Type B pancreatic cell (in vitro differentiated cells): ENCODE measurements at places on chromosomes 1 and 21. TPM values are rescaled to one million over a fixed set of nuclear protein-coding genes. Genes with fewer than 3 reads are reported as not detected.

GRCh38 chr1:74590288-74590687 is 77.9 kb upstream of the LRRC53 start:
- no peaks in the 10 kb centered on the region for H3K4me1 ChIP-seq
- DNase-seq = no peak
- no peak overlapping the region for H3K27ac ChIP-seq
- H3K4me3 ChIP-seq = no peak overlapping the region
- no peaks in the 10 kb centered on the region for H3K36me3 ChIP-seq

DNA sequence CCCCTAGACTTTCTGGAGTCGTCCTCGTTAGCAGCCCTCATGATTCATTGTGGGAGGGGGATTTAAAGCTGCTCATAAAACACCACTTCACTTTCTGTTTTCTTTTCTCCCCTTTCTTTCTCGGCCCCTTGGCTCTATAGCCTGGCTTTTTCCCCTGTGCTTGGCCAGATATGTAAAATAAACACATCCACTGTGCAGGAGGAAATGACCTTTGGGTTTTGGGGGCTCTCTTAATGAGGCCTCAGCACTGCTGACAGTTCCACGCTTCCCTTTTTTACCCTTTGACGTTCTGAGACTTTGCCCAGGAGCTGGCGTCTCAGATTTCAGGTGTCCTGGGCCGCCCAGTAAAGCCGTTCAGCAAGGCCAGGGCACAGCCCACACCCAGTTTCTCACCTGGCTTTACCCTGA is 65.7 kb downstream of the RUNX3 start:
- peaks cover 4% of the 10 kb centered on the region for H3K27me3 ChIP-seq
- DNase-seq = peak; percentile 57

DNA sequence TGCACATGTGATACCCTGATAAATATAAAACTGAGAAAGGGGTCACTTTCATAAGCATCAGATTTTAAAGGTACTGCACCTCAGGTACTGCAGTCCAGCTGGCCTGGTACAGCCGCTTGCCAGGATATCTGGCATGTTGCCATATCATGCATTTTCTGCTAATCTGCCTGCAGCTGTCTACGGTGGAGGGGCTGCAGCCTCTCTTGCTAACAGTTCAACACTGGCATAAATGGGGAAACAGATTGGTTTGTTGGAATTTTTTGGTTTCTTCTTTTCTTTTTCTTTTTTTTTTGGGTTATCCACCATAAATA is 71.5 kb downstream of the MIS18A start:
- H3K27ac ChIP-seq = no peak overlapping the region
- peak; percentile 47 for DNase-seq
- H3K4me3 ChIP-seq = no peak overlapping the region
- no peaks in the 10 kb centered on the region for H3K36me3 ChIP-seq
- peaks cover 3% of the 10 kb centered on the region for H3K27me3 ChIP-seq

GRCh38 chr1:82731216-82731615 is 930.5 kb downstream of the ADGRL2 start:
- no peak overlapping the region for H3K4me3 ChIP-seq
- no peaks in the 10 kb centered on the region for H3K36me3 ChIP-seq
- H3K4me1 ChIP-seq = no peaks in the 10 kb centered on the region
- H3K27me3 ChIP-seq = no peaks in the 10 kb centered on the region

DNA sequence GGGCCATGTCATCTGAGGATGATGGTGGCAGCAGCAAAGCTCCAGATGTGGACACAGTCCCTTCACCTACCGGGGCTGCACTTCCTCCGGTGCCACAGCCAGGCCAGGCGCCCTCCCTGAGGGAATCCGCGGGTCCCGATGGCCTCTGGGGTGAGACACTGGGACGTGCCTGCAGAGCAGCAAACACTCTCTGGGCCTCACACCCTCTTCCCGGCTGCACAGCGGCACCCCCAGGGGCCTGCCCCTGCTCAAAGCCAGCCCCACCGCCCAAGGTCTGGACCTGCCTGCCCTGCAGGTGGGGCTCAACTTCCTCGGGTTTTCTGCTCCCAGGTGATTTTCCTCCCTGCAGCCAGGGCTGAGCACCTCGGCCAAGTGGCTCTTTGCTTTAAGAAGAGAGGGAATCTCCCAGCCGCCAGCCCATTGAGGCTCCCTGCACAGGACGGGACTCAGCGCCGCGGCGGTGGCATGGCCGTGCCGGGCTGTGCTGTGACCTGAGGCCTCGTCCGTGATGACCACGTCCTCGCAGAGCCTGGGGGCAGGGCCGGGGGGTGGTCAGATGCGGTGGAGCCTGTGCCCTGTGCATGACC is 21.3 kb upstream of the COL18A1 start:
- no peak overlapping the region for H3K4me3 ChIP-seq
- no peaks in the 10 kb centered on the region for H3K27me3 ChIP-seq
- no peaks in the 10 kb centered on the region for H3K36me3 ChIP-seq

DNA sequence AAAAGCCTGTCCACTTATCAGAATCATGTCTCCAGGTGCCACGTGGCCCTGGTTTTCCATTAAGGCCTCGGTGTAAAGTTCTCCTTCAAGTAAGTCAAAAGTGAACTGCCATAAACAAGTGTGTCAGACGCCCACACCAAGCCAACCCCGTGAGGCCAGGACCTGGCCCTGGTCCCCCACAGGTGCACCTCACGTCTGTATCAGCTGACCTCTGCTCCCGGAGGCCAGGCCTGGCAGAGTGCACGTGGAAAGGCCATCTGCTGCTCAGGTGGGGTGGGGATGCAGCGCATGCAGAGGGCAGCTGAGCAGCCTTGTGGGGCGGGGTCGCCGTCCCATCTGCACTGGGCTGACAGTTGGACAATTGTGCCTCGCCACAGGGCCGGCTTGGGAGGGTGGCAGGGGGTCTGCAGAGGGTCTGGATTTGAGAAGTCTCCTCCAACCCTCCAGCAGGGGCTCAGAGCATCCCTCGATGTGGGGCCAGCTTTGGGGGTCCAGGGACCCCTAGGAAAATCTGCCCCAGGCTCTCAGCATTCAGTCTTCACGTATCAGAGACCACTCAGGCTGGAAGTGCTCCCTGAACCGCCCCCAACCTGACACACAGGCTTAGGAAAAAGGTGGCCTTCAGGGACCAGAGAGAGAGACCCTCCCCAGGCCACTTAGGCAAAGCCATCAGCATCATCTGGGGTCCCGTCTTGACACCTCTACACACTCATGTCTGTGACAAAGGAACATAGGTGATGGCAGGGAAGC is 3.0 kb downstream of the SLC19A1 start:
- H3K4me1 ChIP-seq = peaks cover 9% of the 10 kb centered on the region
- H3K27ac ChIP-seq = no peak overlapping the region
- H3K4me3 ChIP-seq = peak overlapping the region; percentile 73

GRCh38 chr1:66325594-66326380 is 208.2 kb upstream of the SGIP1 start:
- H3K36me3 ChIP-seq = no peaks in the 10 kb centered on the region
- no peak overlapping the region for H3K4me3 ChIP-seq
- peaks cover 4% of the 10 kb centered on the region for H3K27me3 ChIP-seq
- DNase-seq = no peak
- H3K27ac ChIP-seq = no peak overlapping the region

DNA sequence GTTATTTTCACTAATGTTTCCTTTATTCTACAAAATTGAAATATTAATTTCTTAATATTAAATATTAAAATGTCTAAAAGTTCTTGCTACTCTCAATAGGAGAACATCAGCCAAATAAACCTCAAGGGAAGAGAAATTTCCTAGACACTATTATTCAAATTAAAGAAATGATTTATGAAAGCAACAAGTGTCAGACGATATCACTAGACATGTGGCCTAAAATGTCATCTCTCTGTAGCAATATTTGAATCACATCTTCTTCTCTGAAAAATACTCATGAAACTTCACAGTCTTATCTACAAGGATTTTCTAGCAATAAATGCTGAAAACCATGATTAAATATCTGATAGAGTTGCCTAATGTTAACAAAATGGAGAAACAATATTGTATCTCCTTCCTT is 2.5 kb upstream of the SERBP1 start:
- H3K36me3 ChIP-seq = peaks cover 8% of the 10 kb centered on the region
- DNase-seq = no peak
- no peak overlapping the region for H3K4me3 ChIP-seq
- no peaks in the 10 kb centered on the region for H3K27me3 ChIP-seq

DNA sequence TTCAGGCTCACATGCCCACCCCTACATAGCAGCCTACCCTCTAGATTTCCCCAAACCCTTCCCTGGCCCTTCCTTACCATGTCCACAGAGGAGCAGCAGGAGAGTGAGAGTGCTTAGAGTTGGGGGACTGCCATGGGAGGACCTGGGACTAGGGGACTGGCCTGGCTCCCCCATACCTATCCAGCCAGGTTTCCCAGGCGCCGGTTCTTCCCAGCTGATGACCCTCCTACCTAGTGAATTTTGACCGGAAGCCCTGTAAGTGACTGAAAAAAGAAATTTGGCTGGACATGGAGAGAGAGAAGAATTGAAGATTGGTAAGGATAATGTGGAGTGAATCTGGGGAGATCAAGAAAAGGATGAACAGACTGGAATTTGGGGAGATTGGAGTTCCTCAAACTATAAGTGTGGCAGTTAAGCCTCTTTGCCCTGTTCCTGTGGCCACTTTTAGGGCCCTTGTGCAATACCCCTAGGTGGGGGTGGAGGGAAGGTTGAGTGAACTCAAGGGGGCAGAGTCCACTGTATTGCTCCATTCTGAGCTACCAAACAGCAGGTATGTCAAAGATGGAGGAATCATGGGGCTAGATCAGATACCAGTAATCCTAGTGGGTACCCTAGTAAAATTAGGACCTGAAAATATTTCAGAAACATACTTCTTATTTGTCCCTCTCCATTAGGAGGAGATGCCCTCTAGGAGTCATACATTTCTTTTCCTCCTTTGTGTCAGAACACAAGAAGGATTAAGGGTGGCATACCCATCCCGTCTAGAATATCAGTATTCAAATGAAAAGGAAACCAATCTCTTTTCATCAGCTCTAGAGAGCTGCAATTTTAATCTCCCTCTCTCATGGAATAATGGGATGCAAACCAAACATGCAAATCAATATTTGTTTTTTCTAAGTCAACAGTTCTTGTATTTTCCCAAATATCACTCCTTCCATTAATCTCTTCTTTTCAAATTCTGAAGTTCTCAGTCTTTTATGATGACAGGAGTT is 1.2 kb downstream of the HJV start:
- peaks cover 4% of the 10 kb centered on the region for H3K36me3 ChIP-seq
- no peak overlapping the region for H3K27ac ChIP-seq
- H3K4me3 ChIP-seq = no peak overlapping the region
- H3K4me1 ChIP-seq = no peaks in the 10 kb centered on the region
- DNase-seq = no peak
- H3K27me3 ChIP-seq = peaks cover 90% of the 10 kb centered on the region

DNA sequence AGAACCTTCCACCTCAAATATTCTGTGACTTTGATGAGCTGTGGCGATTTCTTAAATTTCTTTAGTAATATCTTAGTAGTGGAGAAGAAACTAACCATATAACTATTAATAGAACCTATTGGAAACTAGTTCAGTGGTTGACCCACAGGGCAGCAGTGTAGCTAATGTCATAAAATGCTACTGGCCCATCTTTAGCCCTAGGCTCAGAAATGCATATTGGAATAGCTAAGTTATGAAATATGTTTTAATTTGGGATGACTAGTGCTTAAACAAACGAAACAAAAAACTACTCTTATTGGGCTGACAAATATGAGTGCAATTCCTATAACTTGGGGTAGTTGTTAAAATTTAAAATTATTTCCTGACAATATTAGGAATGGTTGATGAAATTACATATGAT is 20.2 kb downstream of the MACO1 start:
- H3K4me3 ChIP-seq = no peak overlapping the region
- H3K27ac ChIP-seq = no peak overlapping the region
- H3K27me3 ChIP-seq = no peaks in the 10 kb centered on the region
- DNase-seq = no peak
- H3K36me3 ChIP-seq = peaks cover 16% of the 10 kb centered on the region

DNA sequence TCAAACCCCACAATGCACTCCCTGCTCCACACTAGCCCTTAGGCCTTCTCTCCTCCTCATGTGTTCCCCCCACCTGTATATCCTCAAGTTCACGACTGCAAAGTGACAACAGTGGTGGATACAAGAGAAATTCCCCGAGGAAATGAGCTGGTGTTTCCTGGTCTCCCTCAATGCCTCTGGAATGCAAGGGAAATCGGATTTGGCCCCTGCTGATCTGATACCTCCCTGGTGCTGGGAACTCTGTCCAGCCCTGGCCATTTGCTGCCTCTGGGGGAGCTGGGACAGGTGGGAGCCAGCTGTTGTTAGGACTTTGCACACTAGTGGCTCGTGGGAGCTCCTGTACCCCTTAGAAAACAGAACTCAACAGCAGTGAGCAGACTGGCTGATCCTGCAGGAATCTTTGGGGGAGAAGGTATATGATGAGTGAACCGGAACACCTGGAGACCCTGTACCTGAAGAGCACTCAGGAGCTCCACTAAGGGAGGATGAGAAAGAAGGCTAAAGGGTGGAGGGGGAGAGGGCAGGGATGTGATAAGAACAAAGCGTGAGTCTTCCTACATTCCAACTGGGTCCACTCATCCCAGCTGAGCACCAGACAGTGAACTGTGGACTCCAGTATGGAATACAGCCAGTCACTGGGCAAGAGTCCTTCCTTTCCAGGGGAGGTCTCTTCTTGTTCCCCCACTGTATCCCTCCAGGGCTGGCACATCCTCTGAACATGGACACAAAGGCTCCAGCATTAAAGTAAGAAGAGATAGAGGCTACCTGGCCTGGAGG is 69.3 kb downstream of the PLXNA2 start:
- no peak for DNase-seq
- H3K27ac ChIP-seq = peak overlapping the region; percentile 25
- H3K27me3 ChIP-seq = no peaks in the 10 kb centered on the region
- H3K4me3 ChIP-seq = no peak overlapping the region

GRCh38 chr1:54651608-54652007 is 10.0 kb downstream of the MROH7 start:
- peaks cover 11% of the 10 kb centered on the region for H3K4me1 ChIP-seq
- no peak overlapping the region for H3K27ac ChIP-seq
- H3K4me3 ChIP-seq = no peak overlapping the region
- H3K36me3 ChIP-seq = no peaks in the 10 kb centered on the region
- H3K27me3 ChIP-seq = peaks cover 4% of the 10 kb centered on the region

- DNase-seq = no peak
- no peaks in the 10 kb centered on the region for H3K36me3 ChIP-seq
- no peak overlapping the region for H3K27ac ChIP-seq
- H3K27me3 ChIP-seq = no peaks in the 10 kb centered on the region
- no peak overlapping the region for H3K4me3 ChIP-seq
Measured at GRCh38 chr1:153592748-153593147, 20.2 kb downstream of the S100A16 start.

GRCh38 chr1:209926045-209926444 is 12.0 kb upstream of the SYT14 start:
- H3K4me1 ChIP-seq = no peaks in the 10 kb centered on the region
- peaks cover 13% of the 10 kb centered on the region for H3K27me3 ChIP-seq
- no peak overlapping the region for H3K4me3 ChIP-seq

Gene MROH9
- not detected in 2 replicates for total RNA-seq

Gene ERICH3
- 0.24 and 0.29 TPM in 2 replicates for total RNA-seq

Gene FCRL5
- 0.24 TPM in 1 of 2 replicates, not detected in the other for total RNA-seq

Gene DYNLT5
- 4.1 TPM in 1 of 2 replicates, not detected in the other for total RNA-seq

Gene TMEM50A
- total RNA-seq = 80.3 and 81.6 TPM in 2 replicates

Gene MATN1
- 0.24 and 0.40 TPM in 2 replicates for total RNA-seq

Gene LHX8
- total RNA-seq = 0.31 and 1.2 TPM in 2 replicates
